ENCODE measurements at places on chromosomes 5 and 9.

DNA sequence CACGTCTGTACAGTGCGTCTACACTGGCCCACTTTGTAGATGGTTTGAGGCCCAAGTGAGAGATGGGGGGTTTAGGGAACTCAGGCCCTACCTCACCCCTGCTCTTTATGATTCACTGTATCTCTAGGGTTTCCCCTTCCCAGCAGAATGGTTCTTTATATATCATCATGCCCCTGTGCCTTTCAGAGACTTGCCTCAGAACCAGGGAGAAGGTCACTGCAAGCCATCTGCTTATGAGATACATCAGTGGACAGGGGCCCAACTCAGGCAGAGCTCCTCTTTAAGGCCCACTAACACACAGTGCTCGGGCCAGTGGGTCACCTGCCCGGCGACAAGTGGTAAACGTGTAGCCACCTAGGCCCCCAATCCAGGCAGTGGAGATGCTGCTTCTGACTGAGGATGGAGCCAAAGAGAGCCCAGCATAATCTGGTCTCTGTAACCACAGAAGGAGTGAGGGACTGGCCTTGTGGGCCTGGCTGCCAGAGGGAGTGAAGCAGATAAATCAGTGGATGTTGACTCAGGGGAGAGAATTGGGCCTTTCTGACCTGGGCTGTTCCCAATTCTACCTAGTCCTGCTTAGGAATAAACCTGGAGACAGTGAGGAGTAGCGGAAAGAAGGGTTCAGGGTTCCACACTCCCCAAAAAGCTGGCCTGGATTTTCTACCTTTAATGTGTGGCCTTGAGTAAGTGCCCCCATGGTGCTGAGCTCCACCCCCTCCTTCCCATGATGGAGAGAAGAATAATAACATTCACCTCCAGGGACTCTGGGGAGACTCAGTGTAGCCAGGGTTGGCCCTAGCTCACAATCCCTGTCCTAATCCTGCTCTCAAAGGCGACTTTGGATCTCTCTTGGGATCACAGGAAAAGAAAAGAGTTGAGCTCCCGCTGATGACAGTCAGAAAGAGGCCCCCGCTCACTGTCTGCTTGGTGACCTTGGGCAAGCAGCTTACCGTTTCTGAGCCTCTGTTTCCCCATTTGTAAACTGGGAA lies 2.8 kb upstream of the DUSP1 start:
- peak; percentile 67 for DNase-seq

DNA sequence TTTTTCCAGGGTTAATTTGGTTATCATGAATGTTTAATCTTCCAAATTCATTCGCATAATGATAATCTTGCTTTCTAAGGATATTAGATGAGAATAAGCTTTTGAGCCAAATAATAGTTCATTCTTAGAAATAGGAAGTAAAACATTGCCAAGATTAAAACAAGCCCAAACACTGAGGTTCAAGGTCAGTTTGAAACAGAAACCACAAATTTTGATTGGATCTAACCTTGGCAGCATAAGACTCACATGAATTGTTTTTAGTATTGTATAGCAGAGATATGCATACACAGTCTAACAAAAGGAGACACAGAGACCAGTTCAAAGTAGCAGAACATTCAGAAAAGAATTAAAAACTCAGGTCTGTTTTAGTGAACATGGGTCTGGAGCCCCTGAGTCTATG lies 43.4 kb upstream of the VCAN start:
- no peak for DNase-seq

DNA sequence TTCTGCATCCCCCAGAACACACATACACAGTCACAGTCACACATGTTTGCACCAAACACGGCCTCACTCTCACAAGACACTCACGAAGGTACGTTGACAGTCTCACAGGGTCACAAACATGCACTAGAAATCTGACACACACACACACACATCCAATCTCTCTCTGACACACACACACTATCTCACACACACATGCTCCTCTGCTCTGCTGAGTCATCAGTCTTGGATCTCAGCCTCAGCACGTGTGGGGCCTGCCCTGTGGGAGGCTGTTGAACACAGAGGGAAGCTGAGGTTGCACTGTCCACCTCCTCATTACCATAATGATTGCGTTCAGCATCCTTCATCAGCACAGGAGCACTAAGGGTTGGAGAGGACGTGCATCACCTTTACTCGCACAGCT lies 188.8 kb downstream of the MTRR start:
- no peak for DNase-seq

GRCh38 chr5:56624751-56625150 lies 190.6 kb upstream of the MAP3K1 start:
- peak; percentile 4 for DNase-seq

GRCh38 chr5:1174122-1174936 lies 27.1 kb upstream of the SLC6A19 start:
- DNase-seq, result peak; percentile 83

DNA sequence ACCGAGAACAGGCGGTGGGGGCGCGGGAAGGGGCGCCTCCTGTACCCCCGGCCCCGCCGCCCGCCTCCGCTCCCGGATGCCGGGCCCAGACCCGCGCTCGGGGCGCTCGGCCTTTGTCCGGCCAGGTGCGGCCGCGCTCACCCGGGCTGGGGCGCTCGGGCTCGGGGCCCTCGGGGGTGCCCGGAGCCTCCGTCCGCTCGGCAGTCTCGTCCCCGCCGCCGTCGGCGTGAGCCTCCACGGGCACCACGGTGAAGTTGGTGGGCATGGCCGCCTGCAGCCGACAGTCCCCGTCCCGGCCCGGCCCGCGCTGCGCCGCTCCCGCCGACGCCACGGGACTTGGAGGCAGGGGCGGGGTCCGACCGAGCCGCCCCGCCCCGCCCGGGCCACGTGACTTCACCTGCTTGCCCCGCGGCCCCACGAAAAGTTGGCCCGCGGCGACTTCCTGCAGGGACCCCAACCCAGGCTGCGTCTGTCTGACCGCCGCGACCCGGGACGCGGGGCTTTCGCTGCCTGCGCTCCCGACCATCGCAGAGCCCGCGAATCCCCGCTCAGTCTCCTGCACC lies at the start of gene SLC12A7:
Gene SLC12A7 (minus strand): TSS at position 337 of the 563 bp plus-strand sequence. CDS start 72 bp downstream, at position 265.
- DNase-seq, result peak; percentile 93

DNA sequence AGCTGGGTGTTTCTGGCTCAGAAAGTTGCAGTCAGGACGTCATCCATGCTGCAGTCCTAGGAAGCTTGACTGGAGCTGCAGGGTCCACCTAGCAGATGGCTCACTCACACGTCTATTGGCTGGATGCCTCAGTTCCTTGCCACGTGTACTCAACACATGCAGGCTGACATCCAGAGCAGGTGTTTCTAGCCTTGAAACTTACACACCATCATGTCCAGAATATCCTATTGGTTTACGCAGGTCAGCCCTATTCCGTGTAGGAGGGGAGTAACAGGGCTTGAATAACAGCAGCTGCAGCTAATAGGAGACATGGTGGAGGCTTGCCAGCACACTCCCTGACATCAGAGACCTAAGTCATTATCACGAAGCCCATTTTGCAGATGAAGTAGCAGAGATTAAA lies 473.5 kb downstream of the ACTL7B start:
- DNase-seq, result no peak

GRCh38 chr9:89493671-89494070 lies 4.2 kb downstream of the SEMA4D start:
- DNase-seq, result no peak

- no peak for DNase-seq
Measured at GRCh38 chr5:122358372-122358979, 46.4 kb downstream of the SNCAIP start.

- DNase-seq, result no peak
Measured at GRCh38 chr9:135692410-135692809, 6.9 kb downstream of the SOHLH1 start.

DNA sequence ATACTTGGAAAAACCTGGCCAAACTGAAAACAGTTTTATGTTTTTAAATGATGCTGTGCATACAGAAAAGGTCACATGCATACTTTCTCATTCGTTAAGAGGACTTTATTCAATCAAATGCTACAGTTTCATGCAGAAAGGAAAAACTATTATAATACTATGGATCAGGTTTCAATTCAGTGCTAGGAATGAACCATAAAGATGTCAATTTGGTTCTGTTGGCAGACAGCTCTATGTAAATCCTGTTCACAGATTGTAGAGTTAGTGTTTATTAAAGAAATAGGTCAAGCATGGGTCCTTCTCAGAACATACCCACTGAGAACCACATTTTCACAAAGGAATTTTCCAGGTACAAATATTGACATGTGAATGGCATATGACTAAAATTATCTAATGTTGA lies 57.1 kb downstream of the RETREG1 start:
- no peak for DNase-seq

GRCh38 chr9:3751125-3751758 lies 225.4 kb upstream of the RFX3 start:
- no peak for DNase-seq

GRCh38 chr5:134099939-134100282 lies 14.6 kb upstream of the TCF7 start:
- DNase-seq, result no peak

DNA sequence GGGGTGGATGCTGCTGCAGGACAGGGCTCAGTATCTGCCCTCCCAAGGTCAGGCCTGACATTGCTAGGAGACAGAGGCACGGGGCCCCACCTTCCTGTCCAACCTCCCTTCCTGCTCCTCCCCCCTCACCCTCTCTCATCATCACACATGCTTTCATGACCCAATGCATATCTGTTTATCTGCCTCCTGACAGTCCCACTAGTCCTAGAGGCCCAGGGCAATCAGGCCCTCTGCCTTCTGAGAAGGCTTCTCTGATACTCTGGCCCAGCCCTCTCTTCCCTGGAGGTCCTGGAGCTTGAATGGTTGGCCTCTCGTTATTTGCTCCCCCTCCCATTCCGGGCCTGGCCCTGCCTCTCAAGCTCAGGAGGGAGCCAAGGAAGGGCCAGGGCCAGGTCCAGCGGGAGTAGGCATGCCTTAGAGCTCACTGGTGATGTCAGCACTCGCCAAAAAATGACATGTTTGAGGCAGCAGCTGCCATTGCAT lies 90.6 kb upstream of the SAP30L start:
- DNase-seq, result no peak

GRCh38 chr9:27451207-27451797 lies 72.8 kb upstream of the IFNK start:
- DNase-seq, result no peak

GRCh38 chr5:55902696-55903095 lies 51.5 kb downstream of the IL31RA start:
- DNase-seq, result no peak

GRCh38 chr5:78016863-78017529 lies 240.9 kb upstream of the TBCA start:
- DNase-seq, result no peak

GRCh38 chr9:25374281-25374680 lies 304.0 kb downstream of the TUSC1 start:
- no peak for DNase-seq

Measured in activated CD4-positive, alpha-beta T cell treated with anti-CD3 and anti-CD28 coated beads, Interleukin-2, amount 10 ng/mL, durations not matched to agents 24 days and 14 days (primary cell).